ENCODE measurements at places on chromosomes 6 and 20.

GRCh38 chr20:41178904-41179432 lies 41.6 kb downstream of the PLCG1 start:
- DNase-seq: no peak

DNA sequence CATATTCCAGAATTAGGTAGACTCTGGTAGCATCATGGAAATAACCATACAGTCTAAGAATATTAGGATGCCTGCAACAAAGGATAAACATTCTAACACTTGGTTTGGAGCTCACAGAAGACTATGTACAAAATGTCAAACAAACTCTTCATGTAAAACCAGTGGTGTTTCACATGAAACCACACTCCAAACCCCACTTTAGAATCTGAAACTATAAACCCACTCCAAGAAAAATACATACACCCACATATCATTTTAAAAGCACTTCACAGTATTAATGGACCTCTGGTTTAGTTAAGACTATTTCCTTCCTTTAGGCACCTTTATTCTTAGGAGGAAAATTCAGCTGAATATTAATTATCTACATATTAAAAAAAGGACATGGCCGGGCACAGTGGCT lies 10.5 kb downstream of the AURKA start:
- DNase-seq: no peak

DNA sequence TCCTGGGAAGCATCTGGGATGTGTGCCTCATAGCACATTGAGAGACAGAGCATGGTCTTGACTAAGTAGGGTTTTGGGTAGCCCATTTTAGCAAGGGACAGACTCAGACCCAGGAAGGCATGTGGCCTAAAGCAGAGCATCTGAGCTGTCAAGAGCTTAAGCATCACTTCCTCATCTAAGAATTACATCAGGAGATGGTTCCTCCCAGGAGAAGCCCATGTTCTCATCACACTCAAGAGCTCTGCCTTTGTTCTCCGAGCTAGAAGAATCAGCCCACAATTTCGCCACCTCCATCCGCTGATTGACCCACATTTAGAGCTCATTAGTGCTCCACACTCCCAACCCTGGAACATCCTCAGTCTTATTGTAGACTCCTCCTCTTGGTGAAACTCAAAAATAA lies 68.3 kb downstream of the NPEPL1 start:
- DNase-seq: no peak

- DNase-seq: no peak
Measured at GRCh38 chr6:159168536-159169192, 536 bp upstream of the FNDC1 start.

- no peak for DNase-seq
Measured at GRCh38 chr20:32986331-32986966, 17.8 kb downstream of the SUN5 start.

DNA sequence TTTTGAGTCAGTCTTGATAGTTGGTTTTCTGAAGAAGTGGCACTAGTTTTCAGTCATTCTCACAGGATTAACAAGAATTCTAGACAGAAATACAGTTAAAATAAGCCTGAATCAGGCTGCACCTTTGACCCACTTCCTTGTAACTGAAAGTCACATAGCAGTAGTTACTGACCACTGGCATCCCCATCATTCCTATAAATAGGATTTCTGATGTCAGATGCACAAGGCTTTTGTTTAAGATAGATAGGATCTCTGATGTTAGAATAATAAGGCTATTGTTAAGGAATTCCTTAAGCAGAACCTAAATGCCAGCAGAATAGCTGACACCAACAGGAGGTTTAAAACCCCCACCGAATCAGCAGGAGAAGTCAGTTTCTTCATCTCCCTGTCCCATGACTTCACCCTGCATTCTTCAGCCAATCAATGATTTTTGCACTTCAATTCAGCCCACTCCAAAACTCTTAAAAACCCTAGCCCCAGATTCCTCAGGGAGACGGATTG lies 30.6 kb upstream of the ZBTB24 start:
- no peak for DNase-seq

DNA sequence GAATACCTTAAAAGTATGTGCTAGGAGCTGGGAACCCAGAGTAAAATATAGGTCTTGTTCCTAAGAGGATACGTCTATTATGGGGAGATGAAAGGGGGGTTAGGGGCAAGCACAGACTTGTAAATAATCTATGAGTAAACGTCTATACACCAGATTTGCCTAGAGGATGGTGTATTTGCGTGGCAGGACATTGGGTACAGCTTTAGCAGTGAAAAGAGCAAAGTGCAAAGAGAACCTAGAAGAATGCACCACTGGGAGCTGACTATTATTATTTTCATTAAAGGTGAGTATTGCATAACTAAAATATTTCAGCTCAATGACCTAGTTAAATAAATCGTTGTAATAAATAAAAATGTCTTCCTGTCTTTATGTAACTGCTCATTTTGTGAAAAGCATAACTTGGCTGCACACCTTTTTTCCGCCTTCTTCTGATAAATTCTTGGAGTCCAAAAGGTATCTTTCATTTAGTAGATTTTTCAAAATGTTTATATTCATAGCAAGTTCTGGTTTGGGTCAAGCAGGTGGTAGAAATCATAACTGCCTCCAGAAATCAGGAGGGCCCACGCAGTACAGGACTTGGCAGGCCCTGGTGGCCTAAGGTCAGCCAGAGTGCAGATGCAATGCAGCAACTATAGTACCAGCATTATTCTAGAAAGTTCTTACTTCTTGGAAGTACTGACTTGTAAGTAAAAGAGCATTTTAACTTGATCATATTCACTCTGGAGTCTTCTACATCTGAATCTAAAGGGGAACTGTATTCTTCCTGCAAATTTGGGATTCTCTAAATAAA lies 357.2 kb downstream of the PLCB1 start:
- no peak for DNase-seq

GRCh38 chr6:32050562-32050961 lies 12.3 kb downstream of the CYP21A2 start:
- no peak for DNase-seq

DNA sequence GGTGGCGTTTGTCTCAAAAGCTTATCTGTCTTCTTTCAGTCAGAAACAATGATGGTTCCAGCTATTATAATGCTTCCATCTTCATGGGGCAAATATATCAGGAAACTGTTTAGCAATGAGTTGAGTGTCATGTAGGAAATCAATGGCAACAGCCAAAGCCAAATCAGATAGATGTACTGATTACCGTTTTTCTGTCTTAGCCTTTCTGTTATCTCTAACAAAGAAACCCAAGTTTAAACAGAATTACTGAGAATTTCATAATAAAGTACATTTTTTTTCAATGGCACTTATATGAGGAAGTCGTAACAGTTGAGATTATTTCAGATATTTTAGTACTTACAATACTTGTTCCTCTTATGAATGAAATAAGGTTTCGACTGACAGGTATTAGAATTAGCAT lies 1.2 kb downstream of the NOX3 start:
- no peak for DNase-seq

DNA sequence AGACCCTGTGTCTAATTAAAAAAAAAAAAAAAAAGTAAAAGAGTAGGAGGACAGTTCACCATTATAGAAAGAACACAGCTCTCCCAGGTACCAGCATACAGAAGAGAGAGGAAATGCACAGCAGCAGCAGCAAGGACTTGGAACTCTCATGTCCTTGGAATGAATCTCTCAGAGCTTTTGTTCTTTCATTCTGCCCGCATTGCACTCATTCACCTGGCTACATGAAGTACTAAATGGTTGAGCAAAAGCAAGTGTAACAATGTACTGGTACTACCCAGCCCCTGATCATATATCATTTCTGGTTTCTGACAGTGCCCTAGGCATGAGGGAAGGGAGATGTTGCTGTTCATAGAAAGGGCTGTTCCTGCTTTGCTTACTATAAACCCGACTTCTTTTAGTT lies 12.1 kb upstream of the BTN3A3 start:
- no peak for DNase-seq

DNA sequence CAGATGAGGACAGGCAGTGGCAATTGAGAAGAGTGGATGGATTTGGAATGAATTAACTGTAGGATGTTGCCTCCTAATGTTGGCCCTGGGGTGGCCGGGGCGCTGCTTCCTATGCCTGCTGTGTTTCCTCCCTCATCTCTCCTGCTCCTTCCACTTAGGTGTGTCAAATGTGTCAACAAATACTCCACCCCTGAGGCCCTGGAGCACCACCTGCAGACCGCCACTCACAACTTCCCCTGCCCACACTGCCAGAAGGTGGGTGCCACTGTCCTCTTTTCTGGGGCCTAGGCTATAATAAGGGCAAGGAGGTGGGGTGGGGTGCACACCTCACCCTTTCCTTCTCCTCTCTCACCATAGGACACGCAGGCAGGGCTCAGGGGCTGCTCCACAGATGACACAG lies 30.0 kb upstream of the CHMP4B start:
- DNase-seq: no peak

GRCh38 chr6:54198134-54198533 lies 86.9 kb downstream of the MLIP start:
- no peak for DNase-seq

GRCh38 chr20:14386726-14387125 lies 49.3 kb upstream of the FLRT3 start:
- DNase-seq: no peak

DNA sequence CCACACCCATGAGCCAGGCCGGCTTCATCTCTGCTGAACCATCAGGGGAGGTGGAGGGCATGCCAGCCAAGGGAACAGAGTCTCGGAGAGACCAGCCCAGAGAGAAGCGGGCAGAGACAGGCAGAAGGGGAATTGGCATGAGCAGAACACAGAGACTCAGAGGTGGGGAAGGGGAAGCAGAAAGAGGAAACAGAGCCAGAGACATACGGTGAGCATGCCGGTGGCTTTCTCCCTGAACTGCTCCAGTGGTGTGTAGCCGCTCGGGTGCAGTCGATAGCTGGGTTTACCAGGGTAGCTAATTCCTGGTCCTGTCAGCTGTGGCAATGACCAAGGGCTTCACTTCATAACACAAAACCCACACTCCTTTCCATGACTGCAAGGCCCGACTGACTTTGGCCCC lies 83.6 kb upstream of the CCDC167 start:
- DNase-seq: no peak

DNA sequence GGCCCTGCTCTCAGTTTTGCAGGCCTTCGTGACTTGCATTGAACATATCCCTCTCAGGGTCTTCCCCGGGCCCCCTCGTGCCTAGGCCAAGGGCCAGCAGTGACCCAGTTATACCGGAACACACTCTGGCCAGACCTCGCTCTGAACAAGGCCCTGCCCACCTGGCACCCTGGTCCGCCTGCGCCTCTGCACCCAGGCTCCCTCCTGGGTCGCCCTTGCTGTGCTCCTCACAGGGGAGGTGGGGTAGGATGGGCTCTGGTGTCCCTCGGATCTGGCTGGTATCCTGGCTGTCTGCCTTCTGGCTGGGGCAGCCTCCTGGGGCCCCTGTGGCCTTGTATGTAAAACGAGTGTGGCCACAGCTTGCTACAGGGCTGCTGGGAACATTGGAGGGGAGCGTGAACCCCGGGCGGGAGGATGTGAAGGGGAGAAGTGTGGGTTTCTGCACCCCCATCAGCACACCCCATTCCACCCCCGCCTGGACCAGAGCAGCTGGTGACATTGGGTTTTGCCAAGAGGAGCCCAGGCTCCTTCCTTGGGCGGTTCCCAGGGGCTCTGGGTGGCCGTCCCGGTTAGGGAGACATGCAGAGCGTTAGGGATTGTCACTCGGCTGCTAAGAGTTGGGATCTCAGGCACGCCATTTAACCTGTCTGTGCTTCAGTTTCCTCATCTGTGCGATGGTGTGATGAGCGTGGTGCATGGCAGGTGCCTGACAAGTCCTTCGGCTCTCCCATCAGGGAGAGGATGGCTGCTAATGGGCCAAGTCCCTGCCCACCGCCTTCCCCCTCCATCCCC lies 17.5 kb downstream of the SRC start:
- no peak for DNase-seq

DNA sequence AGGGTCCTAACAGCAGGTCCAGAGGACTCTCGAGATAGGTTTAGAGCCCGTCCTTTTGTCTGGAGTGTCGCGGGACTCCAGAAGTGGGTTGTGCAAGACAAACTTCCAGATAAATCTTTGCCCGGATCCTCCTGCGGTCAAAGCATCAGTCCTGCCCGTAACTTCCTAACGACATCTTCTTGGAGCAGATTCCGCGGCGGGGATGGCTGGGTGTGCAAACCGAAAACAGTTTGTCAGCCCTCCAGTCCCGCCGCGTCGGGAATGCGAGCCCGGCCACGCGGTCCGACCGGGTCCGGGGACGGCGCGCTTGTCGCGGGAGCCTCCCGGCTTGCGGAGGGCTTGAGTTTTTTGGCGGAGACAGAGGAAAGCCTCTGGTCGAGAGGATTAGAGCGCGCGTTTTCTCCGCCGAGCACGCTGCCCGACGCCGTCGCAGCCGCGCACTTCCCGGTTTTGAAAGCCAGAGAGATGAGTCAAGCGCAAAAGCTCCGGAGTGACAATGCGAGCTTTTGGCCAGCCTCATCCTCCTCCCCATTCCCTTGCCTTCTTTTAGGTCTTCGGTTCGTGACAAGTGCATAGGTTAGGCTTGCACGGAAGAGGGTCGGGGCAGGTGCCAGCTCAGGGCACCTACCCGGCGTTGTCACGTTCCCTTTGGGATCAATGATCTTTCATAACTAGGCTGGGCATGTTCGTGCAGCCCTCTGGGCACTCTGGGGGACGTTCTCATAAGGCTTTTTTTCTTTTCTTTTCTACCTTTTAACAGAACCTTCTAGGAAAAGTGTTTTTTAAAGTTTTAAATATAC lies 91.3 kb upstream of the PRDM1 start:
- DNase-seq: peak; percentile 53

DNA sequence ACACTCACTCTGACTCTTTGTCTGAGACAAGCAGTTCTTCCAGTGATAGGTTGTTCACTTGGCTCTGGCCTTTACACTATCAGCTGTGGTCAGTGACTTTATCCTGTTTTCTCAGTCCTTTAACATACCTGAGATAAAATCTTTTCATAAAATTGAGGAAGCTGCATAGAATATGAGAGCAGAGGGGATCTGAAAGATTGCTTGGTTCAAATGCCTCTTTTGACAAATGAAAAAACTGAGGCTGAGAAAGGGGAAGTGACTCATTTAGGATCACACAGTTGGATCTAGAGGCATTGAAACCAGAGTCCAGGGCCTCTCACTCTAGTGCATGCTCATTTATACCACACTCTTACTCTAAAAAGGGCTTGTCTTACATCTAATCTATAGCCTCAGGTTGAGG lies 277.0 kb upstream of the TBX18 start:
- DNase-seq: no peak

DNA sequence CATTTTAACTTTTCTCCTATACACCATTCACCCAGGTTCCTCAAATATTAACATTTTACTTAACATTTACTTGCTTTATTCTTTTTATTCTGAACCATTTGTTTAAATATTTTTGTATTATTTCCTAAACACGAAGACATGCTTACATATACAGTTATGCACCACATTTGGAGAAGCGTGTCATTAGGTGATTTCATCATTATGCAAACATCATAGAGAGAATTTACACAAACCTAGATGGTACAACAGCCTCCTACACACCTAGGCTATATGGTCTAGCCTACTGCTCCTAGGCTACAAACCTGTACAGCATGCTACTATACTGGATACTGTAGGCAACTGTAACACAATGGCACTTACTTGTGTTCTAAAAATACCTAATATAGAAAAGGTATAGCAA lies 6.6 kb downstream of the TDP2 start:
- DNase-seq: no peak

DNA sequence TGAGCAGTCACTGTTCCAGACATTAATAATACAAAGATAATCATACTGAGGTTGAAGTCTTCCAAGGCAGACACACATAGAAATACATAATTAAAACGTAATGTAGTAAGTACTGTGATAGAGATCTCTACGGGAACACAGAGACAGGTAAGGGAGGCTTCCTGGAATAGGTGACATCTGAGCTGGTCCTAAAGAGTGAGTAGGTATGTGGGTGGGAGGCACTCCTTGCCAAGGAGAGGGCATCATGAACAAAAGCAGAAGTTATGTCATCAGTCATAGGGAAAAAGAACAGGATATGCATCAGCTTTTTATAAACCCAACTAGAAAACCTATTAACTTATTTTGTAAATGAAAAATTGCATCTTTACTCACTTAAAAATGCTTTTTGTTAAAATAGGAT lies 110.0 kb downstream of the MAP7 start:
- no peak for DNase-seq
